ENCODE measurements at places on chromosomes 5 and 9. TPM values are rescaled to one million over a fixed set of nuclear protein-coding genes. Genes with fewer than 3 reads are reported as not detected.

TERT gene
- total RNA-seq = 11.8 TPM

SLC27A6 gene
- total RNA-seq = not detected

ZNG1E gene
- 43.5 TPM for total RNA-seq

TEK gene
- not detected for total RNA-seq

- DNase-seq = no peak
Observed at GRCh38 chr9:109728686-109729300, 51.2 kb upstream of the PALM2AKAP2 start.

- no peak for DNase-seq
Observed at GRCh38 chr9:18720691-18721090, 246.7 kb downstream of the ADAMTSL1 start.

- DNase-seq = peak; percentile 78
Observed at GRCh38 chr9:113376634-113377567, at the start of gene HDHD3. Gene HDHD3, minus strand, starts transcription at chr9:113376986. Its CDS starts 2,632 bp downstream, at chr9:113374354.

- no peak for DNase-seq
Observed at GRCh38 chr5:95141141-95141540, 143.8 kb downstream of the MCTP1 start.

GRXCR2 gene
- total RNA-seq = not detected

GLDC gene
- total RNA-seq = 1.0 TPM

GARNL3 gene
- total RNA-seq = 1.9 TPM

GRCh38 chr5:4361753-4362152 is 766.1 kb downstream of the IRX1 start:
- no peak for DNase-seq

DNA sequence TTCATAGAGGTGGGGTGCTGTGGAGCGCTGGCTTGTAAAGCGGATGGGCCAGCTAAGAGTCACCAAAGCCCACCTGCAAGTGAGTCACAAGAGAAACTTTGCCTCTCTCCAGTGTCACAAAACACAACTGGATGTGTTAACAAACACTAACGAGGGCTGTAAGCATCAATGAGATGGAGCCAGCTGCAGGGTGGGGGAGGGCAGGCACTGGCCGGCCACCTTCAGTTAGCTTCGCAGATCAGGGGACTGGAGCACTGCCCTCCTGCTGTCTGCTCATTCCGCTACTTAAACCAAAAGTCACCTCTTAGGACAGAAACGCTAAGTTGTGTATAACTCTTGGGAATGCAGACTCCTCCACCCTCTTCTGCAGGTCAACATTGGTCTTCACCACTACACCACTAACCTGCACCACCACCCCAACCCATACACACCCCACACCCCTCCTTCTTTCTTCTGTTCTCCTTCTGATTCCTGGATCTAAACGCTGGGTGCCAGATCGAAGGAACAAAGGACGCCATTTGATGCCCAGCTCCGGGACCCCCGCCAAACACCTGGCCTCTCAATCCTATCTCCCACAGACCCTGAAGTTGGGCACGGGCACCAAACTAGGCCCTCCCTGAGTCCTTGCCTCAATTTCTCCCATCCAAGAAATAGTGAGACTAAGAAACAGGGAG is 2.1 kb downstream of the ARSI start:
- no peak for DNase-seq

F2RL2 gene
- total RNA-seq = 0.05 TPM

GRCh38 chr5:179245031-179245430 is 100.2 kb downstream of the ADAMTS2 start:
- DNase-seq = no peak

ADAMTS16 gene
- not detected for total RNA-seq

DNA sequence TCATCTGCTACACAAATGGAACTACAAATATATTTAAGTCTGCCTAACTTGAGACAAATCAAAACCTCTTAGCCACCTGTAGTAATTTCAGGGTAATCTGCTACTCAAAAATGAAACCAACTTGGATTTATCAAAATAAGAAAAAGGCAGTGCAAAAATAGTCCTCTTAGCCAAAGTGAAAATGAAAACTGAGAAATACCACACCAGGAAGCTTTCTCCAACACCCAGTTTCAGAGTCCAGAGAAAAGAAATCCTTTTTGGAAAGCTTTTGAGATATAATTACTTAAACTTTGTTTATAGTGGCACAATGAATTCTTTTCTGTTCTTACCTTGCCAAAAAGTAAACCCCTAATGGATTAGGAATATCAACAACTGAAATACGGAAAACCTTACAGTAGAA is 990.4 kb downstream of the EFNA5 start:
- no peak for DNase-seq

AGGF1 gene
- total RNA-seq = 25.6 TPM

GRCh38 chr5:80960531-80961375 is 590 bp downstream of the RASGRF2 start:
- peak; percentile 30 for DNase-seq

SURF2 gene
- total RNA-seq = 22.1 TPM

All from activated T-helper 2 cell treated with anti-CD3 and anti-CD28 coated beads, Interferon-gamma antibody, Interleukin-2, Interleukin-4, amounts not matched to agents 10 μg/mL and 5 μg/mL and 100 μg/mL, durations not matched to agents 14 hours and 24 hours and 36 hours (primary cell).